SK-MEL-5 (cell line): ENCODE measurements at places on chromosomes 4 and X. TPM values are rescaled to one million over a fixed set of nuclear protein-coding genes. Genes with fewer than 3 reads are reported as not detected.

DNA sequence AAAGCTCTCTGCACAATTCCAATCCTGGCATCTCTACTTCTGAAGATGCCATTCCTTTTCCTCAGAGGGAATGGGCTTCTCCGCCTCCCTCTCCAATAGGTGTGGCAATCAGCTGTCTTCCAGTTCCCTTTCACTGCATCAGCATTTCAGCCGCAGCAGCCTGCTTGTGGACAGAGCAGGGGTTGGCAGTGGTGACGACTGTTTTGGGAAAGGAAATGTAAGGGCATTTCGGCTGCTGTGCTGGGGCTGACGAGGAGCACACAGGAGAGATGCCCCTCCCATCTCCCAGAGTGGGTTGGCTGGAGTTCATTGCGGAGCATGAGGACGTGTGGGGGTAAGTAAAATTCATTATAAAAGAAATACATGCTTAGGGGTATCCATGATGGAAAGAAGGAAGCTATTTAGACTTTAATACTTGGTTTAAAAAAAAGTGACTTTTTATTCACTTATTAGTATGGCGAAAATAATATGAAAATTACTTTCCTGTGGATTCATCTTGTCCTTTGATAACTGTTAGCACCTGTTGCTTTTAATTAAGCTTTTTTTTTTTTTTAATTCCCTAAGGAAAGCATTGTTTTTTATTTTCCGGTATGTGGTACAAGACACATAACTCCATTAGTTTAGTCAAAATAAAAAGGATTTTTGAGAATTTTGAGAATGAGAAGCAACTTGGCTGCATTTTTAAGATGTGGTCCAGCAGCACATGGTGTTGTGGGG, at the start of gene LIMCH1:
Gene LIMCH1, plus strand, starts transcription at position 141 of the 717 bp plus-strand sequence. CDS start 67,839 bp downstream, outside the sequence.
- DNase-seq: no peak

DNA sequence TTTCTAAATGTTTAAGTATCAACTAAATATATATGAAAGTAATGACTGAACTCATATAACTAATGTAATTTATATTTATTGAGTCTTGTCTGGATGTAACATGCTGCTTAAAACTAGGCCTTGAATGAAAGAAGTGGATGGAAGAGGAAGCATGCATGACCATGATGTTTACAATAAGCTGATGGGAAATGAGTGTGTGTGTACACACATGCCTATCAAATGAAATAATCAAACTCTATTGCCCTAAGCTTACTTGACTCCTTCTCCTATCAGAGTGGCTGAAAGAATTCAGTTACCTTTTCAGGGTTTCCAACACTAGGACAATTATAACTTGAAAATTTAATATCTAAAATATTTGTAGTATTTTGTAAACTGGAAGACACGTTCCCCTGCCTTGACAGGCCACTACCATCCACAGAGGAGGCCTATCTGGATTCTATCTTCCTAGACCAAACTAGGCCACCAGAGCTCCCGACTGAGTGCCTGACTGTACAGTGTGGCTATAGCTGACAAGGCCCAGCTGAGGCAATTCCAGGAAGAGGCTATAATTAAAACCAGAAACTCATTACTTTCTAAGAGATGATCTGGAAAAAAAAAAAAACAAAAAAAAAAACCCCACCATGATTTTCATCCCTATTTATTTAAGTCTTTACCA, 7.6 kb downstream of the ARSJ start:
- no peak for DNase-seq

DNA sequence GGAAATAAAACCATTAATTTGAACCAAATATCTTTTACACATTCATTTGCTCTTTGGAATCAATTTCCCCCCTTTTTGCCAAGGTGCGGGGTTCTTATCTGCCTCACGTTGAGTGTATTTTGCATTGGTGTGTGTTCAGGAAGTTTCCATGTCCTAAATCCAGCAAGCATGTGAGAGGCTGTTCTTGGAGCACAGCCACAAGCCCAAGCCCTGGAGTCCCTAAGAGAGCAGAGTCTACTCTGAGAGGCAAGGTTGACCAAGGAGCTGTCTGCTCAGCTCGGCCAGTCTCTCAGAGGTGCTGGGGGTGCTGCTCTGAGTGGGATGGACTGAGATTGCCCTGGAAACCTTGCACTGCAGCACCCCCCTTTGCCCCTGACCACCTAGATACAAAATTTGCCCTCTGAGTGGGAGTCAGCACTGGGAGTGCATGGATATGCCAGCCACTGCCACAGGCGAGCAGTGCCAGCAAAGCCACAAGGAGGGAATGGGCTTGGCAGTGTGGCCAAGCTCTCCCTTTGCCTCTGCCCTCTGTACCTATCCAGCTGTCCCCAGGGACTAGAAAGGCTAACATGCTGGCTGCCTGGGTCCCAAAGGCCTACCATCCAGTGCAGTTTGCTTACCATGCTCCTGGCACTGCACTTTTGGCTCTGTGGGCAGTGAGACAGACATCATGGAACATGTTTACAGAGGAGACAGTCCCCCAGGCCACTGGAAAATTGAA, 20.5 kb upstream of the FAM193A start:
- no peak for DNase-seq

DNA sequence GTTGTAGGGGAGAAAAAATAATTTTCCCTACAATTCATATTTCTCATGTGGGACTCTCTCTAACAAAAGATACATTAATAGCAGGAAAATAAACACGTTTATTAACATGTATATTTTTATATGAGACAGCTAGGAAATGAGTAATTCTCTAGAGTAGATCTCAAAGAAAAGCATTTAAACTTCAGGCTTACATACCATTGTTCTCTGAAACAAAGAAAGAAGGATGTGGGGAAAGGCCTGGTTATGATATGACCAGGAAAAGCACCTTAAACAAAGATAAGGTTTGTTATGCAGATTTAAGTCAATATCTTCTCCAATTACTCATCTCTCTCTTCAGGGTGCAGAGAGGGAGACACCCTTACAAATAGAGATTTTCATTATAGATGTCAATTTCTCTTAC, 131.3 kb downstream of the SLC7A11 start:
- peak; percentile 4 for DNase-seq

The MAMLD1 gene
- 0.08 and 0.16 TPM in 2 replicates for total RNA-seq

The PNMA6A gene
- total RNA-seq: 7.5 and 9.4 TPM in 2 replicates

- DNase-seq: no peak
These were observed 103.6 kb downstream of the PHOX2B start for GRCh38 chr4:41644915-41645295.

The HSD17B13 gene
- not detected in 2 replicates for total RNA-seq

GRCh38 chrX:150664290-150664689, 28.9 kb upstream of the MTMR1 start:
- no peak for DNase-seq

GRCh38 chrX:152070144-152070543, 68.2 kb downstream of the MAGEA10 start:
- no peak for DNase-seq

DNA sequence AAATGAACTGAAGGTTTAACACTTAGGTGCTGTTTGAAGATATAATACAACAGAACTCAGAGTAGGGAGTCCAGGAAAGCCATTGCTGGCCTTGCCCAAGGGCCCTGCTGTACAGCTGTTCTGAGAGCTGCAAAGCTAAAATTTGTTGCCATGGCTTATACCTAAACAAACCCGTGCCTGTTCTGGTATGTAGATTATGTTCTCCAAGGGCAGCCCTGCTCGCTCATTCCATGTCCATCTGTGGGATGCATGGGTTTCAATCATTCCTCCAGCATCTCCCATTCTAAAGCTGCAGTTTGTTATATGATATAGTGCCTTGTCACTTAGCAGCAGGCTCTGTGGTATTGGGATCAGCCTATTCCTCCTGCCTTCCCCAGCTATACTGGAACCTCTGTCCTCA, 80.8 kb upstream of the BMPR1B start:
- DNase-seq: no peak

- DNase-seq: no peak
These were observed 923.2 kb downstream of the SH3BGRL start for GRCh38 chrX:82125103-82125502.

GRCh38 chr4:120843849-120844527, 78.5 kb downstream of the PRDM5 start:
- DNase-seq: peak; percentile 42

GRCh38 chr4:150389896-150390530, 191.9 kb upstream of the MAB21L2 start:
- no peak for DNase-seq

DNA sequence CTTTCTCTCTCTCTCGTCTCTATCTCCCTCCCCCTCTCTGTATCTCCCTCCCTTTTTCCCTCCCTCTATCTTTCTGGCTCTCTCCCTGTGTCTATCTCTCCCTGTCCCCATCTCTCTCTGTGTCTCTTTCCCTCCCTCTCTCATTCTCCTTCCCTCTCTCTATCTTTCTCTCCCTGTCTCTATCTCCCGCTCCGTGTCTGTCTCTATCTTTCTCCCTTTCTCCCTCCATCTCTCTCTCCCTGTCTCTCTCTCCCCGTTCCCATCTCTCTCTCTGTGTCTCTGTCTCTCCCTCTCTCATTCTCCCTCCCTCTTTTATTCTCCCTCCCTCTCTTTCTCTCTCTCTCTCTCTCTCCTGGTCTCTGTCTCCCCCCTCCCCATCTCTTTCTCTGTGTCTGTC, 22.9 kb downstream of the IL3RA start:
- no peak for DNase-seq

DNA sequence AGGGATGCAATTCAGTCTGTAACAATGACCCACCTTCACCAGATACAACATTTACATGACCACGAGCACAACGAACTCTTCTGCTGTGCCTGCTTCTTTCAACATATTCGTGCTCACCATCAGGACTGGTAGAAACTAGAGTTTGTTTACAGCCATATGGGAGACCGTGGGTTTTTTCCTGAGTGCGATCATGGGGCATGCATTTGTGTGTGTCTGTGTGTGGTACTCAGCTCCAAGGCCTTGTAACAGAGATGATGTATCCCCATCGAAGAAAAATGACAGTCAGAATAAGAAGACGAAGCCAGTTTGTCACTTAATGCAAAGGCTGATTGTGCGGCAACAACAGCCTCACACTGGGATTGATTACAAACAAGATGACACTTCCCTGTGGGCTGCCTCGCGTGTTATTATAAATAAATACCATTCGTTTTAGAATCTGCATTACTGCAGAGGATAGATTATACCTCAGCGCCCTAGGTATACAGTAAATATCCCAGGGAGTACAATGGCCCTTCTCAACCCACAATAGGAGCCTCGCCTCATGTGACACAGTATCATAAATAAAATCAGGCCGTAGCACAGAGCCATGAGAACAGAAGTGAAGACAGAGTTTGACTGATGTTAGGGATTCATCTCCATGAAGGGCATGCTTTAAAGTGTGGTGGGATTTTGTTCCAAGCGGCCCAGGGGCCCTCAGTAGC, 97.3 kb upstream of the NOCT start:
- DNase-seq: no peak

- no peak for DNase-seq
These were observed 82.8 kb upstream of the SLC4A4 start for GRCh38 chr4:71255976-71256375.

GRCh38 chr4:185885075-185885474, 73.1 kb upstream of the SORBS2 start:
- no peak for DNase-seq

GRCh38 chr4:148203056-148203898, 238.9 kb downstream of the NR3C2 start:
- no peak for DNase-seq

DNA sequence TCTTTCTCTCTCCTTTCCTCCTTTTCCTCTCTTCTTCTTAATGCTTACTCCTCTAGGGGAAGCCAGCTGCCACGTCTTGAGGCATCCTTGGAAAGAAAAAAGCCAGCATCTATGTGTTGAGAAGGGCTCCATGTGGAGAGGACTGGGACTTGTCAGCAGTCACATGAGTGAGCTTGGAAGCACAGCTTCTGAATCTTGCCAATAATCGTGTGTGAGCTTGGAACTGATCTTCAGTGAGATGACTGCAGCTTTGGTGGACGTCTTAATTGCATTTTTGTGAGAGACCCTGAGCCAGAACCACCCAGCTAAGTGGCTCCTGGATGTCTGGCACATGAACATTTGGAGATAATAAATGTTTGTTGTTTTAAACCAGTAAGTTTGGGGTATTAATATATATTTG, 371.7 kb downstream of the SLITRK2 start:
- no peak for DNase-seq

DNA sequence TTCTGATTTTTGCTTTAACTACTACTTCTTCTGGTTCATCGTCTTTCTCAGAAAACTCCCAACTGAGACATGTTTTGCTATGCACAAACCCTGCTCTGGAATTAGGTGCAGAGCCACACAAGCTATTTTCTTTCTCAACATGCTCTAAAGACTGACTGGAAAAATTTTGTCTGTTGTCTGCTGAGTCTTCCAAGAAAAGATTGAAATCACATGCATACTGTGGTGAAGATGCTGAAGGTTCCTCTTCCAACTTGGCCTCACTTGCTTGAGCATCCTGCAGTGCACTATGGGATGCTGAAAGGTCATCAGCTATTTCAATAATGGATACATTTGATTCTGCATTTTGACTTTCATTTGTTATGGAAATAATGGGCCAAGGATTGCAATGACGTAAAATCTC, 24.1 kb downstream of the PIN4 start:
- no peak for DNase-seq

The IGSF1 gene
- total RNA-seq: 0.05 and 0.16 TPM in 2 replicates

GRCh38 chrX:47500554-47500953, 17.5 kb upstream of the ZNF41 start:
- DNase-seq: no peak

GRCh38 chr4:141240259-141240658, 19.6 kb downstream of the ZNF330 start:
- DNase-seq: no peak

GRCh38 chrX:97841544-97842179, 958.0 kb downstream of the RPA4 start:
- DNase-seq: no peak

The FHDC1 gene
- 0.53 and 1.2 TPM in 2 replicates for total RNA-seq

The SERTM2 gene
- 0.03 TPM in 1 of 2 replicates, not detected in the other for total RNA-seq

The TMEM35A gene
- not detected in 2 replicates for total RNA-seq

The RAB39B gene
- total RNA-seq: 0.56 and 0.79 TPM in 2 replicates

The F8A2 gene
- total RNA-seq: not detected in 2 replicates

DNA sequence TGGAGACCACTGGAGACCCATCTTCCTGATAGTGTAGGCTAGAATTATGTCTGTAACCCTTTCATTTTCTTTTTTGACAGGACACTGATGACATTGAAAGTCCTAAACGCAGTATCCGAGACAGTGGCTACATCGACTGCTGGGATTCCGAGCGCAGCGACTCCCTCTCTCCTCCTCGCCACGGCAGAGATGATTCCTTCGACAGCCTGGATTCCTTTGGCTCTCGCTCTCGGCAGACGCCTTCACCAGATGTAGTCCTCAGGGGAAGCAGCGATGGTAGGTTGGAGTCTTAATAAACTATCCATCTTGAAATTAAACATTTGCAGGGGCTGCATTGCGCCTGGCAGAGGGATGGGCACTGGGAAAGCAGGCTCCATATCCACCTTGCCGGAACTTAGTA, 75.4 kb downstream of the LIMCH1 start:
- no peak for DNase-seq

The TLR6 gene
- total RNA-seq: 6.8 and 7.8 TPM in 2 replicates

The PASD1 gene
- 2.9 and 3.3 TPM in 2 replicates for total RNA-seq

The ADGRA3 gene
- total RNA-seq: 50.8 and 52.5 TPM in 2 replicates

- DNase-seq: no peak
These were observed 171.0 kb downstream of the FBXW7 start for GRCh38 chr4:152364883-152365282.

DNA sequence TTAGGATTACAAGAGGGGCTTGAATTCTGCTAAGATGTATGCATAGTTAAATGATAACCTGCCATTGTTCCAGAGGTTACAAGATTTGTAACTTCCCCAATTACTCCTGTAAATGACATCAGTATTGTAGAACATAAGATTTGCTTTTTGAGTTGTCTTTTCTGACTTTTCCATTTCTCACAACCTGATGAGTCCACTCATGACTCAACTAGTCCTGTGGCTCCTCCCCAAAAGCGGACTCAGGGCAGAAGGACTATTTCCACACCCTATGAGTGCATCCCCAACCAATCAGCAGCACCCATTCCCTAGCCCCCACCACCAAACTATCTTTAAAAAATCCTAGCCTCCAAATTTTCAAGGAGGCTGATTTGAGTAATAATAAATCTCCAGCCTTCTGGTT, 54.7 kb downstream of the HOPX start:
- DNase-seq: no peak
